ENCODE measurements at places on chromosomes 4 and X. TPM values are rescaled to one million over a fixed set of nuclear protein-coding genes. Genes with fewer than 3 reads are reported as not detected.

AGA gene
- total RNA-seq, result 66.9 TPM

SSX2B gene
- total RNA-seq, result not detected

PHEX gene
- 0.26 TPM for total RNA-seq

KIAA0232 gene
- total RNA-seq, result 28.6 TPM

CT45A2 gene
- total RNA-seq, result not detected
